ENCODE measurements at places on chromosomes 4 and X.

DNA sequence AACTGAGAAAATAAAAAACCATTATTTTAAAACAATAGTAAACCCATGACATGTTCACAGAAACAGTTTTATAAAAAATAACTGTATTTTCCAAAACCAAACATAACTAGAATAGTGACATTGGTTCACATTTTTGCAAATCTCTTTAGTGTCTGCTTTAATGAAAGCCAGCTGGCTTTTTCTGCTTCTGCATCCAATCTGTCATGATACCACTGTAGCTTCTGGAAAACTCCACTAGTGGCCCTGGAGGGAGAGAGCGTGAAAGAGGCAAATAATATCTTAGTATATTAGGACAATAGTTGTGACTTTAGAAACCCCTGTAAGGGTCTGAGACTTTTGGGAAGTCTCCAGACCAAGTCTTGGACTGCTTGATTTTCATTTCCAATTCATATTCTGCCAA, 31.1 kb downstream of the FGFBP1 start:
- no peak for DNase-seq

- no peak for DNase-seq
Observed at GRCh38 chr4:153521478-153521877, 55.3 kb downstream of the TMEM131L start.

GRCh38 chrX:14899607-14900006, 26.4 kb downstream of the MOSPD2 start:
- DNase-seq = no peak

GRCh38 chr4:36692586-36692985, 411.2 kb downstream of the DTHD1 start:
- DNase-seq = no peak

GRCh38 chrX:26649534-26649933, 433.6 kb downstream of the MAGEB5 start:
- no peak for DNase-seq

- no peak for DNase-seq
Observed at GRCh38 chr4:8173492-8174242, 15.1 kb upstream of the ABLIM2 start.

DNA sequence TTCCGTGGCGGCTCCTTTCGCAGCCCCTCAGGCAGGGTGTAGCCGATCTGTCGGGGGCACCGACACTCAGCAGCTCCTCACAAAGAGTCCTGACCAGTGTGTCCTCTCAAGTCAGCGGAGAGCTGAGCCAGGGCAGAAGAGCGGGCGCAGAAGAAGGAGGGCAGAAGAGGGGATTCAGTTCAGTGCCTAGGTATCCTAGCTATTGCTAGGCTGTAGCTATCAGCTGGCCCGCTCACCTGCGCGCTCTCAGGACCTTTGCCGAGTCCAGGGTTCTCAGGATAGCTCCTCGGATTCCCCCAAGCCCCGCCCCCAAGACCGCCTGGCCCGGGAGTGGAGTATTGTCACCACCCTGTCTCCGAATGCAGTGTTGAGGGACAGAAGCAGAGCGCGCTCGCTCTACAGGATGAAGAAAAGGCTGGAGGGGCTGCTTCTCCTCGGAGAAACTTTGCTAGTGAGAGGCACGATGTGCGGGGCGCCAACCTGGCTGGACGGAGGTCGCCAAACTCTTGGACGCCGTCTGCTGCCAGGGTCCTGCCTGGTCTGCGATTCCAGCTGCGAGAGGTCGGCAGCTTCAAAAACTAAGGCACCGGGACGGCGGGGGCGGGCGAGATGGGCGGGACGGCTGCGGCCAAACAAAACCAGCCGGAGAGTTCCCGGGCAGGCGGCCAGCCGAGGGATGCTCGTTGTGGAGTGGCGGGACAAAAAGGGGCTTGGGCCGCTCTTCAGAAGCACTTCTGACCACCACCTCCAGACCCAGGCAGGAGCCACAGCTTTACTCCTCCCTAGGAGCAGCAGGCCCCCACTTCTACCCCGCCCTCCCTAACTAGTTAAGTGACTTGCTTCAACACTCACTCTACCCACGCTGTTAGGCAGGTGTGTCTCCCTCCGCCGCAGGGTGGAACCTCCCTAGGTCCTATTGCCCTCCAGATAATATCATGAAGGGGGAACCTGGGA, at the start of gene XKRX:
TSS of gene XKRX (minus strand) at position 258 of the 954 bp plus-strand sequence. CDS start 613 bp downstream, outside the sequence.
- peak; percentile 80 for DNase-seq

- DNase-seq = no peak
Observed at GRCh38 chrX:2781226-2781571, 29.4 kb downstream of the XG start.
